H1 (cell line): ENCODE measurements at places on chromosomes 13 and 19. TPM values are rescaled to one million over a fixed set of nuclear protein-coding genes. Genes with fewer than 3 reads are reported as not detected.

- peak within 1 kb of the TSS; percentile 56; the same call in 1 of the 2 replicates for H3K27ac ChIP-seq
- peak; percentile 90 for DNase-seq
- no peaks in the 10 kb centered on the region for H3K27me3 ChIP-seq
- H3K36me3 ChIP-seq: no peaks in the 10 kb centered on the region; the same call in 1 of the 2 replicates
- H3K4me3 ChIP-seq: peak within 1 kb of the TSS; percentile 32
Measured at GRCh38 chr19:41218615-41219507, at the start of gene AXL. AXL (plus strand) TSS chr19:41219223; CDS start chr19:41219393, 170 bp downstream.

- DNase-seq: no peak
- no peaks in the 10 kb centered on the region for H3K27me3 ChIP-seq
- no peak overlapping the region for H3K27ac ChIP-seq
- peaks cover 10% of the 10 kb centered on the region for H3K4me1 ChIP-seq
Measured at GRCh38 chr13:50635504-50635903, 208.0 kb downstream of the DLEU7 start.

LILRA6 gene
- total RNA-seq: not detected in 2 replicates

DNA sequence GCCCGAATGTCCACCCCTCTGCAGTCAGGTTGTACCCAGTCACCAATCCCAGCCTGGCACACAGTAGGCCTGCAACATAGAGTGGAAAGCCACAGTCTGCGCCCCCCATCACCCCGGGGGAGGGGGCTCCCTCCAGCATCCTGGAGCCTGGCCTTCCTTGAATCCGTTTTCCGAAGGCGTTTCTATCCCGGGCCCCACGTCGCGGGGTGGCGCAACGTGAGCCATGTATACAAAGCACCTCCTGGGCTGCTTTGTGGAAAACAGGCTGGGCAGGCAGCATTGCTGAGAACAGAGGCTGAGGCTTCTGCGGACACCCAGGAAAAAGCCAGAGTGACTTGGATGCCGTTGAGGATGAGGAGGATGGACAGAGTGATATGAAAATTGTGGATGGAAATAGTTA lies 103.3 kb upstream of the USP29 start:
- no peak overlapping the region for H3K4me3 ChIP-seq
- no peaks in the 10 kb centered on the region; the same call in 1 of the 2 replicates for H3K27me3 ChIP-seq
- DNase-seq: no peak
- H3K4me1 ChIP-seq: no peaks in the 10 kb centered on the region
- H3K36me3 ChIP-seq: no peaks in the 10 kb centered on the region
- no peak overlapping the region for H3K27ac ChIP-seq
